Adrenal gland (tissue), 19 donors: ENCODE measurements at places on chromosomes 12 and 14.

DNA sequence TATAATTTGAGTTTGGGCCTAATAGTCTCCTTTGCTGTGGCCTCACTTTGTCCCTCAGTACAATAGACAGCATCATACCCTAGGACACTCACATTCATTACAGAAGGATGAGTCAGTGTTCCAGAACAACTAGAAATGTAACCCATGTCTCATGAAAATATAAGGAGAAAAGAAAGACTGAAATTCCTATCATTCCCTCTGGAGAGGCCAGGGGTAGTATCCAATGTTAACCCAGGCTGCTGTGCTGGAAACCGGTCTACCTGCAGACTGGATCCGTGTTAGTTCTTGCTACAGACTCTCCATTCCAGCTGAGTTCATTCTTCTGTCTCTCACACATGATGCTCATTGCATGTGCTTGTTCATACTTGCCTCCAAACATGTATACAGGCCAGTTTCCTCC, 75.8 kb upstream of the HOXC13 start:
- no peak for DNase-seq

GRCh38 chr12:131589966-131590365, 120.9 kb upstream of the SFSWAP start:
- DNase-seq: no peak

DNA sequence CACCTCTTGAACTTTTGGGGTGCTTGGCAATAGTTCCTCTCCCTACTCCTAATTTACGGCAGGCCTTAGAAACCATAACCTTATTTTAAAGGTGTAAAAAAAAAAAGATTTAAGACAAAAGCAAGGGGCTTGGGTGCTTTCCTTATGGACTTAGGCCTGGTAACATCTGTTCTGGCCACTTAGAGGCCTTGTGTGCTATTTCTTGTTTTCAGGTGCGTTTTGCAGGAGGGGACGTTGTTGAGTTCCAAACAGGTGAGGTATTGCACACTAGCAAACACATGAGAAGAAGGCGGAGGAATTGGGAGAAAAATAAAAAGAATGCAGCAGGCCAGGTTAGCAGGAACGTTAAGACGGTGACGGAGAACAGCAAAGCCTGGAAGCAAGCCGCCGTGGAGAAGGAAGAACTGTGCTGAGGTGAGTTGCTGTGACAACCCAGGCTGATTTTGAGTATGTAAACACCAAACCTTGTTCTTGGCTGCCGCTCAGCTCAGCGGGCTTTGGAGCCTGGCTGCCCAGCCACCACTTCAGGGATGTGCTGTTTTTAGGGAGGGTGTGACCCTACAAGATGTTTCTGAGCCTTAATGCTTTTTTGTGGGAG, 17.3 kb downstream of the EMG1 start:
- DNase-seq: no peak

- DNase-seq: no peak
Observed at GRCh38 chr12:67790660-67791059, 142.1 kb downstream of the DYRK2 start.

DNA sequence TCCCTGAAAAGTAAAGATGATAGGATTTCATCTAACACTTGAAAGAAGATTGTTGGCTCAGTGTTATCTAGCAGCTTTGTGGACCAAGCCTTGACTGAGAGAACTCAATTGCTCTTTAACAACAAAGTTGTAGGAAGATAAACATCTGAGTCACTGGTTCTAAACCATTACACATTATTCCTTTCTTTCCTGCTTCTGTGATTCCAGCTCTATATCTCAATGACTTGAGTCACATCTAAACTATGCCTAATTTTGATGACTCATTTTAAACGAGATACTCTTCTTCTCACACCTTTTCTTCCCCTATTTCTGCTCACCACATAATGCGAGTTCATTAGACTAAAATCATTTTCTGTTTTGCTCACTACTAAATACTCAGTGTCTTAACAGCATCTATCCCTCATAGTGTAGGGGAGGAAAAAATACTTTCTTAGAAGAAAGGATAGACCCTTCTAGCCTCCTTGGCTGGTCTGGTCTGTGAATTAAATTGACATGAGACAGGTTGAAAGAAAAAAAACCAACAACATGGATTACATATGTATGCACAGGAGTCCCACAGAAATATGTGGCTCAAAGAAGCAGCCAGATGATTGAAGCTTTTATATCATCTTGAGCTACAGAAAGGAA, 201.4 kb downstream of the C12orf50 start:
- no peak for DNase-seq

GRCh38 chr12:120169946-120170345, 24.6 kb downstream of the GCN1 start:
- DNase-seq: no peak

DNA sequence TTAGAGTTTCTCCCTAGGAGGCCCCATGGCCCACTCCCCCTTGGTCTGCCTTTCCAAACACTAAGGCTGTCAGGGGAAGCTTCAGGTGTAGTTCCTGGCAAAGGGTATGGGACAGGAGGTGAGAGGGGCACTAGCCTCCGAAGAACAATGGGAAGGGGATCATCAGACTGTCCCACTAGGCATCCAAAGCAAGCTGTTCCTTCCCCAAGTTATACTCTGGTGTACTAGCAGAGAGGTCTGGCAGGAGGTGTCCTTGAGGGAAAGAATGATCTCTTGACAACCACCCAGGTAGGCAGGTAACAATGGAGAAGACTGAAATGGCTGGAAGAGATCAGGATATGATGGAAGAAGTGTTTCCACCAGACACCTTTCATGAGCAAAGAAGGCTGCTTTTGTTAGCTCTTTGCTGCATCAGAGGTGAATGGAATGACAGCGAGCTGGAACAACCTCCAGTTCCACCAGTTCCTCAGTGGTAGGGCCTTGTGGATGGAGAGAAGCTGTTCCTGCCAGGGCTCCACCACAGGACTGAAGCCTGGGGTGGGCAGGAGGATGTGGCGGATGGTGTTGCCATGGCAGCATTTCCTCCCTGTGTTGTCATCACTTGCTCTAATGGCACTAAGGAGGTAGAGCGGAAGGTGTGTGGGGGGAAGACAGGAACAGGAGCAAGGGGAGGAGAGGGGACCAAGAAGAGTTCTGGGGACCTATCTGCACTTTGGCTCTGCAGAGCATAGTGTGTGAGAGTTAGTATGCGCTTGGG, 2.3 kb upstream of the AGAP2 start:
- no peak for DNase-seq

DNA sequence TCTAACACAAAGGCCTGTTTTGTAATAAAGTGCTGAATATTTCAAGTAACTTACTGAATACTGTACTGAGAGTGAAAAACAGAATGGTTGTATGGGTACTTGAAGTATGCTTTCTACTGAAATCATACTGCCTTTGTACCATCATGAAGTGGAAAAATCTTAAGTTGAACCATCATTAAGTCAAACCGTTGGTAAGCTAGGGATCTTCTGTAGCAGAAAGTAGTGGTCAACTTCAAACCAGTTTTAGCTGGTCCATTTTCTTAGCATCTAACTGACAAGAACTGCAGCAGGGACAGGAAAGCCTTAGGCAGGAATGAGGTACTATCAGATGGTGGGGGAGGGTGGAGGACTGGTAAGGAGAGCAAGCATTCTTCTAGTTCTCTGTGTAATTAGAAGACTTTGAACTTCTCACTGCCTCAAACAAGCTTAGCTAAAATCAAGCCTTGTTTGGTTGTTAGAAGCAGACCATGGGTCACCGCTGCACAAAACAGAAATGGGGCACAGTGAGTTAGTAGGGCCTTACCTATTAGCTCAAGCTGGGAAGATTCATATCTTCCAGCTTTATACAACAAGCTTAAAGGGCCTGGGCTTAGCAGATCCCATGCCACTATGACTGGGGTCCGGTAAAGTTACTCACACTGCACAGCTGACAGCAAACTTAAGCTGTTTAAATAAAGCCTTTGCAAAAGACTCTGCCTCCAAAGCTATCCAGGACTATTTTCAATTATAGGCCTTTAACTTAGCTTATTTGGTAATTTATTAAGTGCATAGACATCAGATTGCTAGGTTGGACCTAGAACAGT, 73.8 kb downstream of the ACADS start:
- DNase-seq: no peak

- DNase-seq: no peak
Observed at GRCh38 chr14:93029417-93029816, 86.3 kb downstream of the ITPK1 start.
